ENCODE measurements at places on chromosomes 7 and 10.

DNA sequence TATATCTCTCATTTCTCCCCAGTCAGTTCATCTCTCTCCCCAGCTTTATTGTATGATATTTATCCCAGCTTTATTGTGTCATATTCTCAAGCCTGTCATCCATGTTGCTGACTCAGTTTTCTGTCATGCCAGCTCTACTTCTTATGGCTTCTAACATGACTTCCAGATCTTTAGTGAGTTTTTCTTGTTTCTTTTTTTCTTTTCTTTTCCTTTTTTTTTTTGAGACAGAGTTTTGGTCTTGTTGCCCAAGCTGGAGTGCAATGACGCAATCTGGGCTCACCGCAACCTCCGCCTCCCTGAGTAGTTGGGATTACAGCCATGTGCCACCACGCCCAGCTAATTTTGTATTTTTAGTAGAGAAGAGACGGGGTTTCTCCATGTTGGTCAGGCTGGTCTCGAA is 28.7 kb upstream of the CALU start:
- no peak for DNase-seq

DNA sequence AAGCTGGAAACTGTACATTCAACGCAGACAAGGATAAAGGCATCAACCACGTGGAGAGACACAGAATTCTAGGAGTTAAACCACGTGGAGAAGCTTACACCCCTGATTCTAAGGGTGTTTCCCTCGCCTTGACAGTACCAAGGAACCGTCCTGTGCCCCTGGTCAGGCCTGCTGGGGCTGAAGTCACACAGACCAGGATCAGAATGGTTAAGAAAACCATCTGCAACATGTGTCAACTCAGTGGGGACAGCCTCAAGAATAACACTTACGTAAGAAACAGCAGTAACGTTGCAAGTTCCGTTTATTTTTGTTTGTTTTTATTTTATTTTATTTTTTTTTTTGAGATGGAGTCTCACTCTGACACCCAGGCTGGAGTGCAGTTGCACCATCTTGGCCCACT is 55.6 kb downstream of the CHST15 start:
- no peak for DNase-seq

- no peak for DNase-seq
Measured at GRCh38 chr7:106720641-106721040, 59.7 kb upstream of the CCDC71L start.

DNA sequence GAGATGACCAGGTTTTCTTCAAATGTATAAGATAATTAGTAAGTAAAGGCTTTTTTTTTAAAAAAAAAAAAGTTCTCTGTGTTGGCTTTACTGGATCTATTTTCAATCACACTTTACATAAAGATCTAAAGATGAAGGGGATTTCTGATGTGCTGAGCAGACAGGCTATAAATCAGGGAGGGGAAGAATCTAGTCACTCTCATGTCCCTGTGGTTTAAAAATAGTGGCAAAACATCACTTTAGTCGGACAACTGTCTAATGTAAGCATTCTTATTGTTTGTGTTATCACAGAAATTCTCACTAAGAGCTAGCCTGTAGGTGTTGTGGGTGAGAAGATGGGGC is 132.7 kb downstream of the ICA1 start:
- no peak for DNase-seq

DNA sequence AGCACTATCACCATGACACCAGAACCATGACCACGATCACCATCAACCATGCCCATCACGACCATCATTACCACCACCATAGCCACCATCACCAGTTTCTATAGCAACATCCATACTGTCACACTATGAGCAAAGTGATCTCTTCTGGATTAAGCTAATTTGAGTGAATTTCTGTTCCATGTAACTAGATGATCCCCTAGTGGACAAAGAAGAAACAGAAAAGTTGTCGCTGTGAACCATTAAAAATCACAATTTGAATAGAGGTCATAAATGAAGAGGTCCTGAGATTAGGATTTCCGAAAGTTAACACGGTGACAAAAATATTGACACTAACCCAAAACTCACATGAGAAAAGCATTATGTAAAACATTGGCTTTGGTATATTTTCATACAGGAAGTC is 77.6 kb downstream of the CLRN3 start:
- no peak for DNase-seq

DNA sequence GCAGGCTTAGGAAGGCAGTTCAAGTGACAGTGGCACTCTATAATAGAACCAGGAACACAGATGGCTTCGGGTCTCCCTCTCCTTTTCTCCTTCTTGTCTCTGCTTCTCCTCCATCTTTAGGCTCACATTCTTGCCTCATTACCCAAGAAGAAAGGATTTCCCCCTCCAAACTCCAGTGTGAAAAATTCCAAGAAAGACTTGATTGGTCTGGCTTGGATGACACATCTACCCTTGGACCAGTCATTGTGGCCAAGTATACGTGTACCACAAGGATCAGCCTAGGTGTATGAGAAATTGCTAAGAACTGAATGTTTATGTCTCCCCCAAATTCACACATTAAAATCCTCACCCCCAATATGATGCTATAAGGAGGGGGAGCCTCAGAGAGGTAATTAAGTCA is 53.9 kb downstream of the PRTFDC1 start:
- no peak for DNase-seq

DNA sequence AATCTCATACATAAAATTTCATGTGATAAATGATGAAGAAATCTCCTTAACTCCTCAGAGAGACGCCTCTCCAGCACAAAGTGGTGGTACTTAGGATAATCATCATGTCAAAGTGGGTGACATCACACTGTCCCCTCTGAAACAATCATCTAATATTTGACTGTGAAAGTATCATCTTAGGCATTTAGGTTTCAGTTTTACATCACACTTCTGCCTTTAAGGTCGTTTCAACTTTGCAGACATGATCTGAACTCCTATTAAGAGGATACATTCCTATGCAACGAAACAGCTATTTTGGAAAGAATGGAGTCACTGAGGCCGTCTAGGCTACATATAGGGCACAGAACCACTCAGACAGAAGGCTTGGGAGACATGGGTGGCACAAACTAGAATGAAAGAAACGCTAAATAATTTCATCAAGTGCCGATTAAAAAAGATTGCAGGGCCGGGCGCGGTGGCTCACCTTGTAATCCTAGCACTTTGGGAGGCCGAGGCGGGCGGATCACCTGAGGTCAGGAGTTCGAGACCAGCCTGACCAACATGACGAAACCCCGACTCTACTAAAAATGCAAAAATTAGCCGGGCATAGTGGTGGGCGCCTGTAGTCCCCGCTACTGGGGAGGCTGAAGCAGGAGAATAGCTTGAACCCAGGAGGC is 2.0 kb downstream of the VOPP1 start:
- no peak for DNase-seq

- no peak for DNase-seq
Measured at GRCh38 chr7:112596260-112596659, 115.5 kb downstream of the LSMEM1 start.
